ENCODE measurements at places on chromosomes 1 and 21.

DNA sequence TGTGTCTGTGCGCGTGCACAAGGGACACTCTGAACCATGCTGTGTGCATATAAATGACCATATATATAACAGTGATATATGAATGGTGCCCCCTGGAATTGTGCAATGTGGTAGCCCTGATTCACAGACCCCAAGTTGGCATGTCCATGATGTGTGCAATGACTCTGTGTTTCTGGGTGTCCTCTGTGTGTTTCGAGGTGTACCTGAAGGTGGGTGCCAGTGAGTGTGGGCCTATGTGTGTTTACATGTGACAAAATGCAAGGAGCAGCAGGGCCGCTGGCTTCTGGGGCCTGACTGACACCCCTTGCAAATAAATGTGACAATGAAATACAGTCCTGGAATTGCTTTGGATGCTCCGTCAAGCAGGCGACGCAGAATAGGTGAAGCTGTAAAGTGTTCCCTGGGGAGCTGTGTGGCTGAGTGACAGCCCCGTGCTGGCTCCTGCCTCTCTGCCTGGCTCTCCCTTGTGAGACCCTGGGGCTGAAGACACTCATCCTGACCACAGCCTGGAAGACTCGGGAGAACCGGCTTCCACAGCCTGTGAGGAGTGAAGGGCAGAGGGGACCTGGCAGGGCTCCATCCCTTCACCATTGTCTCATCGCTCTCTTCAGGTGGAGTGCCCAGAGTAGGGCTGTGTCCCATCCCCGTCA, 38.2 kb upstream of the CSF3R start:
- DNase-seq, result no peak

- no peak for DNase-seq
Measured at GRCh38 chr1:91745640-91746373, 140.1 kb downstream of the TGFBR3 start.

DNA sequence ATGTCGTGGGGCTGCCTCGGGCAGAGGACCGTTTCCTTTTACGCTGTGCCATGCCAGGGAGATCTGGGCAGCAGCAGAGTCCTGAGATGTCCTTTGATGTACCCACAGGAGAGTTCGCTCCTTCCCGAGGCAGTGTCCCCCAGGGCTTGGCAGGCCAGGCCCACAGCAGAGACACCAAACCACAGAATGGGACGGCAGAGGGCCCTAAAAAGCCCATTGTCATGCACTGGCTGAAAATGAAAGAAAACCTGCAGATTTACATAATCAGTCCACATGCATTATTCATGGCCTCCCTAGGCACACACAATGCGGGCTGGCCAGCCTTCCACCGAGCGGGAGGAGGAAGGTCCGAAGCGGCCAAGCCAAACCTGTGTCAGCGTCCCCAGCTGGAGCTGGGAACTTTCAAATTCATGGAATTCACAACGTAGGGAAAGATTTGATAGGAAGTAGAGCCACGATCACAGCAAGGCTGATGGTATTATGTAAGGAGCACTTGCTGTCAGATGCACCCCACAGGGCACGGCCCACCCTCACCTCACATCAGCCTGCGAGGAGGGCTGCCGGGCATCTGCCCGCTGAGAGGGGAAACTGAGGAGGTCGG, 25.3 kb upstream of the EFHD2 start:
- DNase-seq, result no peak

- no peak for DNase-seq
Measured at GRCh38 chr1:117093091-117093534, 28.4 kb downstream of the TRIM45 start.

DNA sequence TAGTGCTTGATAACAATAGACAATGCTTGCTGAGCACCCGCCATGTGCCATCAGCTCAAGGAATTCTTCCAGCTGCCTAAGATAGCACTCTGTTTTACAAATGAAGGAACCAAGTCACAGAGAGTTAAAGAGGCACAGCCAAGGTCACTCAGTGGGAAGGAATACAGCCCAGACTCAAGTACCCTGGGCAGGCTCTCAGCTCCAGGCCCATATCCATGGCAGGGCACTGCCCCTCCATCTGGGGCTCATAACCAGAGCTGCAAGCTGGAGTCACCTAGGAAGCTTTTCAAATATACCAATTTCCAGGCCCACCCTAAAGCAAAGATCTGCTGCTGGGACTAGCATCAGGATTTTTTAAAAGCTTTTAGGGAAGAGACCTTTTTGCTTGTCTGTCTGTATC, 1.6 kb downstream of the CLEC20A start:
- DNase-seq, result no peak

DNA sequence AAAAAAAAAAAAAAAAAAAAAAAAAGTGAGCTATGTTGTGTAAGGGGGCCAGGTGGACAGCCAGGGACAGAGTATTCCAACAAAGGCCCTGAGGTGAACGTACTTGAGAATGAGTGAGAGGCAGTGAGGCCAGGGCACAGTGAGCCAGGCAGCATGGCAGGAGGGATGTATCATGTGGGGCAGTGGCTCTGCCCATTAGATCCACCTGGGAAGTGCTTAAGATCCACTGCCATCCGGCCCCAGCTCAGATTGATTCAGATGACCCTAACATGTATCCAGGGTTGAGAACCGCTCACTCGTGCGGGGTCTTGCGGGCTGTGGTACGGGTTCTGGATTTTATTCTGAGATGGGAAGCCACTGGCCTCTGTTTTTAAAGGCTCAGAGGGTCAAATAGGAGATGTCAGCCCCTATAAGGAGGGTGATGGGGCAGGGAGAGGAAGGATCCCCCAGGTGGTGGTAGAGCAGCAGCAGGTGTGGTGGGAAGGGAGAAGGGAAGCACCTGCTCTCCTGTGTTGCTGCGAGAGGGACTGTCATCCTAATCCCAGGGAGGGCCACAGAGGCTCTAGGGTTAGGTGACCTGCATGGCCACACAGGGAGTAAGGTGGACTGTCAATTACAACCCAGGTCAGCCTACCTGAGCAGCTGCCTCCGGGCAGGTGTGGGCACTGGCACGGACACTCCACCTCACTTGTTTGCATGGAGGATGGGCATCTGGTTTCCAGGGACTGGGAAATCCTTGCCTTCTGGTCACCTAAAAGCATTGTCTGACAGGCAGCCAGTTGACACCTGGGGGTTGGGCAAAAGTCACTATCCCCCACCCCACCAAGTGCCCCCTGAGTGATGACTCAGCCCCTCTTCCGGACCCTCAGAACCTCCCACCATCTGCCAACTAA, 31.6 kb downstream of the CDK18 start:
- DNase-seq, result no peak

DNA sequence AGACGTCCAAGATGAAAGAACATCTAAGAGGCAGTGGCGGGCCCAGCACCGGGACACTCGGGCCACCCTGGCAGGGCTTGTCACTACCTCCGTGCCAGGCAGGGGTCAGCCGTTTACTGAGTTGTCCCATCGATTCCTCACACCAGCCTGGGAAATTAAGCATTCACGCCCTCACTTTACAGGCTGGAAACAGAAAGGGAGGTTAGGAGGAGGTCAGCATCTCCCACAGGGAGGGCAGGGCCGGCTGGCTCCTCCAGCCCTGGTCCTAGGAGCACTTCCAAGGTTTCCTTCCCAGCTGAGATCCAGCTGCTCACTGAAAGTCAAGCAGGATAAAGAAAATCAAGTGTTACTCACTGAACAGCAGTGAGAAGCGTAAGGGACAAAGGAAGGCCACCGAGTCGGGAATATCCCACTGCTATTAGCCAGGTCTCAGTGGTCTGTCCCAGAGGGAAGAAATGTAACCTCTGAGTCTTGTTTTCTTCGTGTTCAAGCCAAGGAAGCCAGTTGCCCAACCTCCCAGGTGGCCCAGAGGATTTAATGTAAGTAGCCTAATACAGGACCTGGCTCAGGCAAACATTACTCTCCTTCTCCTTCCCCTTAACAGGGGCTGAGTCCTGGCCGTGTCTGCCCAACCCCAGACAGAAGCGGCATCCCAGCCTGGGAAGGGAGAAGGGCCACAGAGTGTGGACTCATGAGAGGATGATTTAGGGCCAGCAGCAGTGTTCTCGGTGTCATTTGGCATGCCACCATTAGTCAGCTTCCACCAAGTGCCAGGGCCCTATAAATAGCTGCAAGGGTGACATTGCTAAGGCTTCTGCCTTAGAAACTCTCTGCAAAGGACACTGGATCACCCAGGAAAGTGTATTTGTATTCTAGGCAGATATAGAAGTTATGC, 203.1 kb upstream of the GALNT2 start:
- no peak for DNase-seq

GRCh38 chr1:228363686-228364067, 43.0 kb downstream of the TRIM11 start:
- DNase-seq, result no peak

DNA sequence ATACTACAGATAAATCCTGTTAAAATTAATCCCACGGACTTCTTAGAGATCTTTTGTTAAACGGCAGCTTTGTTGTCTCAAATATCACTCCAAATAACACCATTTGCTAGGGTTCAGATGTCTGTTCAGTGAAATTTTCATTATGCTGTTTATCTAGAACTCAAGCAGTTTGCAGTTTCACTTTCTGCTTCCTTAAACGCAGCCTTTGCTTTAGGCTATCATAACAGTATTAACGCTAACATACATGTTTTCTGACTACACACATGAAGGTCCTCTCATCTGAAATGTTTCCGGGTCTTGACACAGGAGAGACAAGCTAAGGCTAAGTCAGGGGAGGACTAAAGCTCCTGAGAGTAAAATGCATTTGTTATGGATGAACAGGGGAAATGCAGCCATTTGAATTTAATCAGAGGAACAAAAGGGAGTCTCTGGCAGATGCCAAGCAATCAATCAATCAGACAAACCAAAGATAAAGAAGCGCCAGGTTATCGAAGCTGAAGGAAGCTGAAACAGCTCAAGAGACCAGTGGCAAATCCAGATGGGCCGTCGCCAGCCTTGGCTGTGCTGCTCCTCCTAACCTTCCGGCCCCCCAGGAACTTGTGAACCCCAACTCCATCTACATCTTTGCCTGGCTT, 16.9 kb downstream of the CCSAP start:
- no peak for DNase-seq

DNA sequence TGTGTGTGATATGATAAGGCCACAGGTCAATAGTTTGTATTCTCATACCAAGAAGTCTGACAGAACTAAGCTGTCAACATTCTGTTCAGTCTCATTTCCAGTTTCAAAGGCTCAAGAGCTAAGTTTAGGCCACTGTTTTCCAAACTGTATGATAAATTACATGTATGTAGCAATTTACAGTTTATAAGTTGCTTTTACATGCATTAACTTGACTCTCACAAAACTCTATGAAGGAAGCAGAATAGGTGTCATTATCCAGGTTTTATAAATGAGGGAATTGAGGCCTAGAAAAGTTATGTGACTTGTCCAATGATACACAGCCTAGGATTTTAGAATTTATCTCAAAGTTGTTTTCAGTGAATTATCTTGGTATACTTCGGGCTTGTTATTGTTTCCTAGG, 23.4 kb downstream of the FMO5 start:
- no peak for DNase-seq

- no peak for DNase-seq
Measured at GRCh38 chr1:226979517-226980121, 39.5 kb downstream of the COQ8A start.

- no peak for DNase-seq
Measured at GRCh38 chr1:173222149-173223030, 15.3 kb upstream of the TNFSF4 start.

GRCh38 chr1:29417147-29417858, 181.0 kb downstream of the PTPRU start:
- DNase-seq, result no peak

- no peak for DNase-seq
Measured at GRCh38 chr1:182527680-182528079, 61.4 kb downstream of the RNASEL start.

- no peak for DNase-seq
Measured at GRCh38 chr21:34630536-34631143, 15.7 kb upstream of the RCAN1 start.

- DNase-seq, result no peak
Measured at GRCh38 chr1:201712387-201713085, 116.4 kb upstream of the IPO9 start.

DNA sequence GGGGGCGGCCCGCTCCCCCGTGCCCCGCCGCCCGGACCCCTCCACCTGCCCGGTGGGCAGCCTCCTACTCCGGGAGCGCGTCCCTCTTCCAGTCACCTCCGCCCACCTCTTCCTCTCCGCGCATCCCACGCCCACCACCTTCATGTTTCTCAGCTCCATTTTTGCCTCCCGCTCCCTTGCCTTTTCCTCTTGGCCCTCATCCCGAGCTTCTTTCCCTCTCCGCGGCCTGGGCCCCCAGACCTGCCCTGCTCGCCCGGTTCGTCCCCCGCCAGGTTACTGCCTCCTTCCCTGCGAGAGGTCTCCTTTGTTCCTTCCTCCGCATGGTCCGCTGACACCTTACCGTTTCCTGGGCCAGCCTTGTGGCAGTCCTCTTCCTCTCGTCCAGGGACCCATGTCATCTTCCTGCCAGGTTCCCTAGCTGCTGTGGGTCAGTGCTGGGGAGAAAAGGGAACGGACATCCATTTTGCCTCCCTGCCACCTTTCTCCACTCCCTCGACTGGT, 563 bp downstream of the QSOX1 start:
- DNase-seq, result peak; percentile 28

GRCh38 chr1:167629681-167630567, at the start of gene RCSD1:
RCSD1 (plus strand) TSS chr1:167630232; CDS start chr1:167630424, 192 bp downstream.
- DNase-seq, result peak; percentile 25

- DNase-seq, result no peak
Measured at GRCh38 chr1:45243476-45244343, 37.3 kb upstream of the ZSWIM5 start.

DNA sequence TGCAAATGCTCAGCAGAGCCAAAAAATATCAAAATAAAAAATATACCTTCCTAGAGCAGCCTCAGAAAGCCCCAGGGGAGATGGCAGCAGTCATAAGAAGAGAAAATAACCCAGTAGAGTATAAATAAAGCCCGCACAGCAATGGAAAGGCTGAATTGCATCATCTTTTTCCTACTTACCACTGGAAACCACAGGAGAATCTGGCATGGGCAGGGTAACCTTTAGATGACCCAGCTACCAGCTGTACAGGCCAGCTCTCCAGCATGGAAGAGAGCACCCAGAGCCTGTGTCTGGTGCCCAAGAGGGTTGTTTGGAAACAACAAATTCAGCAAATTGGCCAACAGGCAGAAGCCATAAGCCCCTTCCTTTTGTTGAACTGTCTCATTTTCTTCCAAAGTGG, 253.1 kb downstream of the OMA1 start:
- no peak for DNase-seq

- DNase-seq, result no peak
Measured at GRCh38 chr1:21084111-21084810, 92.4 kb downstream of the EIF4G3 start.

GRCh38 chr1:96306809-96307560, 414.6 kb upstream of the PTBP2 start:
- DNase-seq, result no peak

GRCh38 chr21:46454634-46455390, 3.9 kb upstream of the DIP2A start:
- no peak for DNase-seq

DNA sequence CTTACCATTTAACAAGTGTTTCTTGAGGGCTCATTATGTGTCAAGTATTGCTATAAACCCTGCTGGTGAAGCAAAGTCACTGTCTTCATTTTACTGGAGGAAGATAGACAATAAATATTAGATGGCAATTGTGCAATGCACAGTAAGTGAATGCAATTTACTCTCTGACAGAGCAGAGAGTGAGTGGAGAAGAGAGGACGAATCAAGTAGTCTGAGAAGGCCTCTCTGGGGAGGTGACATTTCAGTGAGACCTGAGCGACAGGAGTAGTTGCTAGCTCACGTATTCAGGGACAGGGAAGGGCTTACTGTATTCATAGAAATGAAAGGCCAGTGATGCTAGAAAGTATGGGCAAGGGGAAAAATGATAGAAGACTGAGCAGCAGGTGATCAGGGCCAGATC, 1.2 kb upstream of the NMNAT2 start:
- DNase-seq, result no peak
